ENCODE measurements at places on chromosomes 11 and 22.

DNA sequence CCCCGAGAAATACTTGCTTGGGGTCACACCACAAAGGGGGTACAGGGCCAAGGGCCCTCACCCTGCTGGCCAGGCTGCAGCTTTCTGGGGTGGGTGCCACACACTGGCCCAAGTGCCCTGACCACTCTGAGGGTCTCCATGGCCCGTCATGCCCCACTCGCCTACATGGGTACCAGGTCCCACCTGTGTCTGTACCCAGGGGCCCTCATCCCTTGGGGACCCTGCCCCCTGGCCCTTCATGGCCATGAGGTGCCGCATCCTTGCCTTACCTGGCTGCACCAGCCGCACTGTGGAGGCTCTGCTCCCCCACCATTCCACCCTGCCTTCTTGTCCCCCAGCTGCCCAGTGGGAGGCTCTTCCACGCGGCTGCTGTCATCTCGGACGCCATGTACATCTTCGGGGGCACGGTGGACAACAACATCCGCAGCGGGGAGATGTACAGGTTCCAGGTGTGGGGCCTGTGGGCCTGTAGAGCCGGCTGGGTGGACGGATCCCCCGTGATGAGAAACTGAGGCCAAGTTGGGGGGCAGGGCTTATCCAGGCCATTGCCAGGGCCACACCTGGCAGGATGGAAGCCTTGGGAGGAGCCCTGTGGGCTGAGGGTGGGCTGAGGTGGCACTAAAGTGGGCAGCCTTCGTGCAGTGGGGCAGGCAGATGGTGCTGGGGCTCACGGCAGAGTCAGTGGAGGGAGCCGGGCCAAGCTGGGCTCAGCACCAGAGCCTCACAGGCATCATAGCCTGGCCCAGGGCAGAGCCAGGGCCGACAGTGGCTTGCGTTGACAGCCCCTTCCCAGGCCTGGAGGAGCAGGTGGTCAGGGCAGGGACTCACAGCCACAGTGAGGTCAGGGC is 9.2 kb downstream of the THAP7 start:
- no peak for DNase-seq

DNA sequence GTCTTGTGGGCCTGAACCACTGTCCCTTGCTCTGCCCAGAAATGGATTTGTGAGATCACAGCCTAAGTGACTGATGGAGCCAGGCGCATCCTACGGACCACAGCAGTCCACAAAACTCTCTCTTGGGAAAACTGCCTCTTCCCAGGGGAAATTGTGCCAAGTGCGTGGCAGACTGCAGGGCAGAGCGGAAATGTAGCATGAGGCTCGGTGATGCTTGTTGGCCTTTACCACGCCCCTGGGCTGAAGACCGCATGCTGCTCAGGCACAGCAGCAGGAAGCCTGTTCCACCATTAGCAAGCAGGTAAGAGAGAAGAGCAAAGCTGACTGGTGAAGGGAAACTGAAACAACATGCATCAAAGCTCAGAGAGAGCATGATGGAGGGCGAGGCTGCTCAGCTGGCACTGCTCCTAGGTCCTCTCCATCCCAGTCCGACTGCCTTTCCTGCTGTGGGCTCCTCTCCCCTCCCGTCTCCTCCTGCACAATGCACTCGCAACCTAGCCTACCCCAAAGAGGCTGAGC is 26.5 kb upstream of the SCARF2 start:
- DNase-seq = no peak

DNA sequence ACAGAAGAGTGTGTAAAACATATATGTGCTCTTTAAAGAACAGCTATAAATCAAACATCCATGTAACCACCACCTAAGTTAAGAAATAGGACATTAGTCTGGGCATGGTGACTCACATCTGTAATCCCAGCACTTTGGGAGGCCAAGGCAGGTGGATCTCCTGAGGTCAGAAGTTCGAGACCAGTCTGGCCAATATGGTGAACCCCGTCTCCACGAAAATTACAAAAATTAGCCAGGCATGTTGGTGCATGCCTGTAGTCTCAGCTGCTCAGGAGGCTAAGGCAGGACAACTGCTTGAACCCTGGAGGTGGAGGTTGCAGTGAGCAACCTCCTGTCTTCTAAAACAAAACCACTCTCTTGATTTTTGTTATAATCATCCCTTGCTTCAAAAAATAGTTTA is 103.3 kb downstream of the LRRC32 start:
- no peak for DNase-seq

DNA sequence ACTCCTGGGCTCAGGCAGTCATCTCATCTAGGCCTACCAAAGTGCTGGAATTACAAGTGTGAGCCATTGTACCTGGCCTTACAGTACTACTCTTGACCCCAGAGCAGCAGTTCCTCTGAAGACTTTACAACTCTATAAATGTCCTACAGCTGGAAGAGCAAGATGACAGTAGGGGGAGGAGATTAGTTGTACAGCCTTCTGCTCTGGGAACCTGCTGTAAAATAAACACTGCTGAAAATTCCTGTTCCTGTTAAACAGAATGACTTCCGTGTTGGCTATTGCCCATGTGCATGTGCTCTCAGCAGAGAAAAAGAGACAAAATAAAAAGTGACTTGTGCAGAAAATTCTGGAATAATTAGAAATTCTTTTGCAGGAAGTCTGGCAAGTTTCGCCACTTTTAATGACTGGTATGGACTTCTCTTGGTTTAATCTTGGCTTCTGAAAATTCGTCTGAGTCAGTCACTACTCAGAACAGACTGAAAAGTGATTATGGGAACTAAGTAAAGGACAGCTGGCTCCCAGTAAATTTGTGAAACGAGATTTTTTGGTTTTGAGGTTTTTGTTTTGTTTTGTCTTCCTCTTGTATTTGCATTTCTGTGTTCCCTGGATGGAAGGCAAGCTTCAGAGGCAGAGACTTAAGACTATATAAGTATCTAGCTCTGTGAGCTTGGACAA is 955.7 kb downstream of the DLG2 start:
- DNase-seq = no peak

- DNase-seq = no peak
Measured at GRCh38 chr11:43547889-43548381, 132.6 kb upstream of the HSD17B12 start.

DNA sequence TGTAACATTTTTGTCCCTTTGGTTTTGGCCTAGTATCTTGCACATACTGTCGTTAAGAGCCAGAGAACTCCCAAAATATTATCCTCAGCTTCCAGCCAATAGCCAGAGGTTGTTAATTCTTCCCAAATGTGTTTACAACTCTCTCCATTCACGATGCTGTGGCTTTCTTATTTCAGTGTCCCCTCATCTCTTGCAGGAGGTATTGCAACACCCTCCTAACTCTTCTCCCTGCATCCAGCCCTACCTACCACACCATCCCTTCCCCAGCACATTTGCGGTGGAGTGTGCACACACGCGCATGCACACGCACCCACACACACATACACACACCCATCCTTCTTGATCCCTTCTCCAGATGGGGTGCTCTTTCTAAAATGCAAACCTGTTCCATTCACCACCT is 75.6 kb upstream of the LMO2 start:
- DNase-seq = no peak

DNA sequence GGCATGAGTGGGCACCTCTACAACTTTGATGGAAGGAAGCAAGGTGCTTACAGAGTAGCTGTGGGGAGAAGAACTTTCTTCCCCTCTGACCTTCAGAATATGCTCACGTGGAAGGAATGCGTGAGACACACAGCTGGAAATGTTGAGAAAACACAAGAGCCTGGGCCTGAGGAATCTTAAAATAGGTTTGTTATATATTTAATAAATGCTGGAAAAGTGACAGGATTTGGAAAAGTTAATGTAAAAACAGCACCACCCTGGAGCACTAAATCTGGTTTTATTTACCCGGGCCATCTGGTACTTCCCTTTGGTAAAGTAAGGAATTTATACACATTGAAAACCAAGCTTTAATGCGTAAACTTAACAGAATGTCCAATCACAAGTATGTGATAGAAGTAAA is 14.0 kb upstream of the AMPD3 start:
- DNase-seq = no peak

- DNase-seq = no peak
Measured at GRCh38 chr11:43825217-43825816, 55.3 kb upstream of the ALKBH3 start.

- no peak for DNase-seq
Measured at GRCh38 chr11:76292583-76293188, 86.4 kb upstream of the WNT11 start.

DNA sequence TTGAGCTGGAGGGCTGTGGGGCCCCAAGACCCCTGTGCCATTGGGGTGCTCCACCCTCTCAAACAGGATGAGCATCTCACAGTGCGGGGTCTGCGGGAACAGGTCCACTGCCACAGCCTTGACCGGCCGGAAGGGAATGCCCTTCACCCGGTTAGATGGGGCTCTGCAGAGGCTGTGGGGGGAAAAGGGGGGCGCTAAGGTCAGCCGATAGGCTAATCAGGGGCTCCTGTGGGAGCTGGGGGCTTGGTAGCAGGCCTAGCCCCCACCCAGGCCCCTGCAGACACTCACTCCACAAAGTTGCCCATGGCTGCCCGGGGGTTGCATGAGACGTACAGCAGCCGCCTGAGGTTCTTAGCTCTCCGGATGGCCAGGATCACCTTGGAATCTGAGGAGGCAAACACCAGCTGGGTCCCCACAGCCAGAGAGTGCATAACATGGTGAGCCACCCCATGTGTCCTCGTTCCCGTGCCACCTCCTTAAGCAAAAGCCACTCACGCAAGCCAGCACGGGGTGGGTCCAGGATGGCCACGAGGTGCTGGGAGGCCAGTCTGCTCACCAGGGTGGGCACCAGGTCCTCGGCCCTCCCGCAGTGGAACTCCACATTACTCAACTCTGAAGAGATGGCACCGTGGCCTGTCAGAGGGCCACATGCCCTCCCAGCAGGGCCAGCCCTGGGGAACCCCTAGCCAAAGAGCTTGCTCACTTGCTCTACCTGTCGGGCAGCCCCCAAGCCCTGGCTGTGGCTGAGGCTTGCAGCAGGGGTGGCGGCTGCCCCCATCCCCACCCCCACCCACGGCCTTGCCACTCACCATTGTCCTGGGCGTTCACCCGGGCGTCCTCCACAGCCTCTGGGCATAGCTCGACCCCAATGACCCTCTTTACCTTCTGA is 3.0 kb upstream of the RANBP1 start:
- no peak for DNase-seq

GRCh38 chr11:92859156-92859690 is 110.2 kb upstream of the MTNR1B start:
- DNase-seq = no peak

GRCh38 chr11:104380358-104380757 is 216.4 kb upstream of the PDGFD start:
- DNase-seq = no peak

GRCh38 chr11:121282886-121283502 is 9.6 kb upstream of the SC5D start:
- DNase-seq = no peak

- DNase-seq = no peak
Measured at GRCh38 chr22:49798486-49799151, 29.1 kb downstream of the BRD1 start.

DNA sequence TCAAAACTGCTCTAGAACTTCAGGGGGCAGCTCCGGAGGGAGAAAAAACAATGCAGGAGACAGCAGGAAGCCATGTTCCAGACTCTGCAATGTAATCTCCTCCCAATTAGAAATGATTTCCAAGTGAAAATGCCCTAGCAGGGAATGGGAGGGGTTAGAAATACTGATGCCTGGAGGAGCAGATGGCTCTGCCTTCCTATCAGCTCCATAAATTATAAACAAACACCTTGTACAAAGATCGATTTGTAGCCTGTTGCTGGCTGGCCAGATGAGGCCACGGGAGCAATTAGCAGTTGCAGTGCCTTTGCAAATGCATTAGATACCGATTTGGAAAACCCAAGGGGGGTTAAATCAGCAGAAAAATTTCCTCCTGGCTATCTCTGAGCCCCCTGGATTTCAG is 46.6 kb upstream of the CHRM4 start:
- DNase-seq = no peak

DNA sequence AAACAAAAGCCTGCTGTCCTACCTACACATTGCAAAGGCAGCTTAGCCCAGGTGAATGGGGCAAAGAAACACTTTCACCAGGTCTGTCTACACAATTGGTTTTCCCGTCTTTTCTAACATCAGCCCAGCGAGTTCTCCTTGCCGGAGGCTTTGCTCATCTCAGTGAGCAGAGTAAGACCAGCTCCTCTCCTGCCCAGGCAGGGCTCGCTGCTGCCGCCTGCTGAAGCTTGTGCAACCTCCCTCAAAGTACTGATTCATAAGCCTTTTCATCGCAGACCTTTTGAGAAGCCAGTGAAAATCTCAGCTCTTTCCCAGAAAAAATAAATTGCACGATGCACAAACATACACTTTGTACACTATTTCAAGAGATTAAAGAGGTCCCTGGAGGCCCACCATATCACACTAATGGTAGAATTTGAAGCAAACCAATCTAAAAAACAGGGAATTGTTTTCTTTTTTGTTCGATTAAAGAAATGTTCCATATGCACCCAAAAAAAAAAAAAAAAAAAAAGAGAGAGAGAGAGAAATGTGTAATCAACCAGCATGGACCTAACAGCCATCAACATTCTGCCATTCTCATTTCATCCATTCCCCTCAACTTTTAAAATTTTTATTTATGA is 328.1 kb upstream of the MPPED2 start:
- no peak for DNase-seq

DNA sequence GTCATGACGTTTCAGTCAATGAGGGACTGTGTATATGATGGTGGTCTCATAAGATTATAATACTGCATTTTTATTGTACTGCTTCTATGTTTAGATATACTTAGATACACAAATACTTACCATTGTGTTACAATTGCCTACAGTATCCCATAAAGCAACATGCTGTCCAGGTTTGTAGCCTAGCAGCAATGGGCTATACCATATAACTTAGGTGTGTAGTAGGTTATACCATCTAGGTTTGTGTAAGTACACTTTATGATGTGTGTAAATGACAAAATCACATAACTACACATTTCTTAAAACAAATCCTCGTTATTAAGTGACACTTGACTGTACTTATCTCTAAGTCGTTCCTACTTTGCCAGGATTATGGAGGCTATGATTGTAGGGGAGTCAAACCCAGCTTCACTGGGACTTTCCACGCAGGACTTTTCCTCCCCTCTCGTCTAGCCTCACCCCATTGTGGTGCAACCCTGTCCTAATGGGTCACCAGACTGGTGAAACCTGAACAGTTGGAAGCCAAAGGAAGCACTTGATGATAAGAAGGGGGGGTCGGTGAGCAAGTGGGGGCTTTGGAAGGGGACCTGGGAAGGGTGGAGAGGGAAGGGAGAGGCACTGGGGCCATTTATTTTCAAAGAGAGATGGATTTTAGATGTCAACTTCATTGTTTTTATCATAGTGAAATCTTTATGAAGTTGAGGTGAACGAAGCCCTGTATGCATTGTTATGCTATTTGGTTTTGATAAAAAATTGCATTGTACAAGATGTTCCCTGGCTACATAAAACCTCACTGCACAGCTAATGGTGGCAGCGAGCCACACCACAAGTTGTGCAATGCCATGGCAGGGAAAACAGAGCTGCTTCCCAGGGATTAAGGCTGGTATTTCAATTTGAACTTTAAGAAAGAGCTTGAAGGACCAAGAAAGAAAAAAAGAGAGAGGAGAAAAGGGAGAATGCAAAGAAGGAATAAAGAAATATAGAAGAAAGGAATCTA is 129.1 kb downstream of the EHF start:
- no peak for DNase-seq

- no peak for DNase-seq
Measured at GRCh38 chr22:20159076-20159475, 8.2 kb upstream of the CCDC188 start.

All from NCI-H2107 (cell line).